Ascending aorta (tissue), 2 donors: ENCODE measurements at places on chromosomes 5 and 9.
A peak's percentile ranks its signal among the peaks of the same experiment; 100 is the strongest.

- peak; percentile 19 for DNase-seq
Observed at GRCh38 chr9:126232461-126232860, 94.2 kb upstream of the MVB12B start.

DNA sequence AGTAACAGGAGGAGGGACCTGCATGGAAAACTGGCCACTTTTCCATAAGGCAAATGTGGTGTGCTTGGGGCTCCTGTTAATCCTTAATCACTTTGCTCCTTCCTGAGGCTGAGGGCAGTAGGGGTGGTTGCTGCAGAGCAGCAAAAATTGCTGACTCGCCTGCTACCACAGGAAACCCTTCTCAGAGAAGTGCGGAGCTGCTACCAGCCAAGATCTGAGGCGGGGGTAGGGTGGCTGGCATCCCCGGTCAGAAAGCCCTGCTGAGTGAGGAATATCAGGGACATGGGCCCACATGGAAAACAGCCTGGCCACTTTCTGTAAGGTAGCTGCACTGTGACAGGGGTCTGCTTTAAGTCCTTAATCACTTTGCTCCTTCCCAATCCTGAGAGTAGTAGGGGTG lies 192.4 kb upstream of the GHR start:
- no peak for DNase-seq

DNA sequence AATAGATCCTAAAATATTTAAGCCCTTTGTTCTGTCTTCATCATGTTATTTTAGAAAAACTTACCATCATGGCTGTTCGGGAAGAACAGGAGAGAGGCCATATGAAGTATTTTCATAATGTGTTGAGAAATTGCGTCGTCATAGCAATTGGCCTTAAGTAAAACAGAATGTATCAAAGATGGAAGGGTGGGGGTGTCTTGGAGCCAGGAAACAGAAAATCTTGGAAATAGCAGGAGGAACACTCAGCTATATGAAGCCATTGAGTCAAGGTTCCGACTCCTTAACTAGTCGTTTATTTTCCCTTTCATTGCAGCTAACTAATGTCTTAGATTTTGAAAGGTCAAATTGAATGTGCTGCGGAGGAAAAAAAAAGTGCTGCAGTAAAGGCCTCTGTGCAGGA lies 1.3 kb downstream of the SPTAN1 start:
- no peak for DNase-seq

GRCh38 chr9:120712539-120713031 lies 1.7 kb downstream of the MEGF9 start:
- DNase-seq, result no peak

GRCh38 chr9:87156247-87156646 lies 208.9 kb upstream of the GAS1 start:
- no peak for DNase-seq

- DNase-seq, result no peak
Observed at GRCh38 chr5:175351126-175351525, 92.9 kb downstream of the DRD1 start.

GRCh38 chr5:142667831-142668230 lies 18.1 kb downstream of the FGF1 start:
- no peak for DNase-seq

DNA sequence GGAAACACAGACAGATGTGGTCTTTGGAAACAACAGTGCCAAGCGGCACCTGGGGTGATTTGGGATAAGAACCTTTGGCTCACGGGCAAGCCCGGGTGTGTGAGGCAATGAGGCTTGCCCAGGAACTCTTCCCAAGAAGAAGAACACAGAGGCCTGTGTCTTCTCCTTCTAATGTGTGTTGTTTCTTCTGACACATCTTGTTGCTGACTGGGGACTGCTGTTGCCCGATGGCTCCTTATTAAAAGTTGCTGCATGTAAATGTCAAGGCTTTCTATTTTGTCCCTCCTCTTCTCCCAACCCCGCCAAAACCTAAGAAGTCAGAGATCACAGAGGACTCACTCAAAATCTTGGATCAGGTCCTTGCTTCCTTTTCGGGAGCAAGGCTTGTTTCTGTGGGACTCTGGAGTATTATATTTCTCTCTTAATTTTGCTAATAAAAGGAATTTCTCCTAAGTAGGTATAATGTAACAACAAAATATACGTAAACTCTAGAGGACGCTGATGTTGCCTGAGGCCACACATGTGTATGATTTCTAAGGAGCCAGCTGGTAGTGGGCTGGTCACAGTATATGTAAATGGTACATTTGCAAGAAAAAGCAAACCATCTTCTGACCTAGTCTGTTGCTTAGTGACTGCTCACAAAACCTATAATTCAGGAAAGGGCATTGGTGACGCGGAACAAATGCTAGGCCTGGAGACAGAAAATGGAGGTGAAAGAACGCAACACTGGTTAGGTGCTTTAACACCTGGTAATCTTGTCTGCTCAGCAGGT lies 232.5 kb downstream of the GADD45G start:
- DNase-seq, result no peak

DNA sequence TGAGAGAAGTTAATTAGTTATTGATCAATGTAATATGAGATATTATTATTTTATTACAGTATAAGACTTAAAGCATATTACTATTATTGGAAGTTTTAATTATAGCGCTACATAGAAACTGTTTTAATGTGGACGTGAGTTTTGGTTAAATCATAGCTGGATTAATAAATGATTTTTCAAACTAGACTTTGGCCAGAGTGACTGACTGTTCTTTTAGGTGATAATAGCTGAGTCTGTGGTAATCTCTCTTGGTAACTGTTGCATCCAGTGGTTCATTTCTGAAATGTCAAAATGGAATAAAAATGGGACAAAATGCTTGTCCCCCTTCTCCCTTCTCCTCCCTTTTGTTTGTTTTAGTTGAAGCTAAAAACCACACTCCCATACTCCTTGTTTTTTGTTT lies 28.1 kb downstream of the ANKHD1 start:
- DNase-seq, result no peak

DNA sequence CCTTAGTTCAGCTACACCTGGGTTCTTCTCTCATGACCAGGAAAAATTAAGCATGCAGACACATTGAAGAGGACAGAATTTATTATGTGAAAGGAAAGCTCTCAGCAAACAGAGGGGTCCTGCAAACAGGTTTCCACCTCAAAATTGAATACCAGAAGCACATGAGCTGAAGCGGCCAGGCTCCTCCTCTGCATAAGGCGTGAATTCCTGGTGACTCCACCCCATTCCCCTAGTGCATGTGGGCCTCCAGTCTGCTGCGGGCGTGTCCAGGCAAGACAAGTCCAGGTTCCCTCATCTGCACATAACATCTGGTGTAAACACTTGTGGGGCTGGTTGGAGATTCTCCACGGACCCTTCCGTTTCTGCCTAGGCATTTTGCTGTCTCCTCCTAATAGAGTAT lies 1156.4 kb downstream of the FOXD4L5 start:
- no peak for DNase-seq

GRCh38 chr5:174177976-174178605 lies 132.6 kb downstream of the NSG2 start:
- DNase-seq, result no peak

DNA sequence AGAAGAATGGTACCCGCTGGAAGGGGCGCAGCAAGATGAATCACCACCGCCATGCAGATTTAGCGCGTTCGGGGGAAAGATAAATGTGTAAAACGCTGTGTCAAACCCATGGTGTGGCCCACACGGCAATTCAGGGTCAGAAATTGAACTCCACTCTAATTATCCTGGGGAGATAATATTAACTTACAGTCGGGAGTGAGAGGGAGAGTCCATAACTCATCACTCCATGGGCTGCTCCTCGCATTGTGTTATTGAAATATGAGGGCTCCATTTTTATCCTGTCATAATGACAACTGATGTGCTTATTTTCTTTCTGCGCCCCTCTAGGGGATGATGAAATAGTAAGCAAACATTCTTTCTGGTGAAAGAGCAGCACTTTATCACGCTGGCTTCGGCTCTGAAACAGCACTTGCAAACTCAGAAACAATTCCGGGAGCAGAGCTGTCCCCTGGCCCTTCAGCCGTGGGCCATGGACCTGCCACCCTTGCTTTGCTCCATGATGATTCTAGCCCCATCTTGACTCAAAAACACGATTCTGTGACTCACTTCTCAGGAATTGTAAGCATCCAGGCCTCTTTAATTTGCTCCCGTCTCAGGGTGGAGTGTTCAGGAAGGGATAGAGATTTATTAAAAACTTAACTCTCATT lies 431.6 kb downstream of the IRX1 start:
- no peak for DNase-seq

GRCh38 chr5:151198861-151199260 lies 25.0 kb downstream of the CCDC69 start:
- DNase-seq, result no peak

- no peak for DNase-seq
Observed at GRCh38 chr9:136249877-136250559, 4.4 kb upstream of the QSOX2 start.
